Activated CD4-positive, alpha-beta T cell treated with anti-CD3 and anti-CD28 coated beads, Interleukin-2, Interleukin-6, amounts not matched to agents 100 ng/mL and 50 ng/mL, durations not matched to agents 16 hours and 8 hours (primary cell): ENCODE measurements at places on chromosomes 6 and 20.
A peak's percentile ranks its signal among the peaks of the same experiment; 100 is the strongest.

DNA sequence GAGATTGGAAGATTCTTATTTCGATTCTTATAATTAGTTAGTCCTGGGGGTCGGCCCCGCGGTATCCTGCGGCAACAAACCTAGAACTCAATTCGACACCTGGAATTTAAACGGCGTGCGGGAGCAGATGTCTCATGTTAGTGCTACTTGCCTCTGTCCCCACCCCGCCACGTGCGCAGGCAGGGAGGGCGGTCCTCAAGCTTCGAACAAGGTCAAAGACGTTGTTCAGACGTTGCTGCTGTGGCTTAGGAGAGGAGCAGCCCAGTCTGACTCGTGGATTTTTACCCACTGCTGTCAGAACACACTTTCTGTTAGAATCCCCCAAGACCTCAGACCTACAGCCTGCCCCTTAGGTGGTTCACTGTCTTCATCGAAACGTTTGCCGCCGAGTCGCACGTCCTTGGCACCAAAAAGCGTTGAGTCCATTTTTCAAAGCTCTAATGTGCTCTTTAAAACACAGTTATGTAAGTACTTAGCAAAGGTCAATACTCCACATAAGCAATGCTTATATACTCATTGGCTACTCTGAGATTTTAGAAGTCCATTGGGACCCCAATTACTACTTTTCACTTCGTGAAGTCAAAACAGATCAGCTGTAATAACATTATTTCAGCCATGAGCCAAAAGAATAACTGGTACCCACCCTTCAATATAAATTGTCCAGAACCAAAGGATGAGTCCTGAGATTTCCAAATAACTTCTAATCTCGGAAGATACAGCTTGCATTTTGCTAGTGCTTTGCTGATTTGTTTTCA is 2.7 kb upstream of the C6orf62 start:
- no peak for DNase-seq

- DNase-seq = peak; percentile 67
These were observed 123.3 kb upstream of the SLC2A12 start for GRCh38 chr6:134175532-134176263.

DNA sequence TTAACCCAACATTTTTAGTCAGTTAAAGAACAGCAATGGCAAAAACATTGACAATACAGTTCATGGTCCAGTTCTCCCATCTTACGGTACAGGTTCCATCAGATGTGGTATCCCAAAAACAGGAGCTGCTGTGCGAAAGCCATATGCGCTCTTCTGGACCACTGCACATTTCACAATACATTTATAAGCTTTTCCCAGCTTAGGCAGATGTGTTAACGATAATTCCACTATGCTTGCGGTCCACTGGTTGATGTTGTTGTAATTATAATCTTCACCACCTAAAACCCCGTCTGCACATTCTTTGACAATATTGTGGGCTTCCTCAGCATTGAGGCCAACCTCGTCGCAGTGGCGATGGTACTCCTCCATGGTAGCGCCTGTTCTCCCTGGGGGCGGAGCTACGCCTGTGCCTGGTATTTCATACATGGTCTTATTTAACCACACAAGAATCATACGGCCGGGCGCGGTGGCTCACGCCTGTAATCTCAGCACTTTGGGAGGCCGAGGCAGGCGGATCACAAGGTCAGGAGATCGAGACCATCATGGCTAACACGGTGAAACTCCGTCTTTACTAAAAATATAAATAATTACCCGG is 52.0 kb downstream of the BFSP1 start:
- DNase-seq = no peak

DNA sequence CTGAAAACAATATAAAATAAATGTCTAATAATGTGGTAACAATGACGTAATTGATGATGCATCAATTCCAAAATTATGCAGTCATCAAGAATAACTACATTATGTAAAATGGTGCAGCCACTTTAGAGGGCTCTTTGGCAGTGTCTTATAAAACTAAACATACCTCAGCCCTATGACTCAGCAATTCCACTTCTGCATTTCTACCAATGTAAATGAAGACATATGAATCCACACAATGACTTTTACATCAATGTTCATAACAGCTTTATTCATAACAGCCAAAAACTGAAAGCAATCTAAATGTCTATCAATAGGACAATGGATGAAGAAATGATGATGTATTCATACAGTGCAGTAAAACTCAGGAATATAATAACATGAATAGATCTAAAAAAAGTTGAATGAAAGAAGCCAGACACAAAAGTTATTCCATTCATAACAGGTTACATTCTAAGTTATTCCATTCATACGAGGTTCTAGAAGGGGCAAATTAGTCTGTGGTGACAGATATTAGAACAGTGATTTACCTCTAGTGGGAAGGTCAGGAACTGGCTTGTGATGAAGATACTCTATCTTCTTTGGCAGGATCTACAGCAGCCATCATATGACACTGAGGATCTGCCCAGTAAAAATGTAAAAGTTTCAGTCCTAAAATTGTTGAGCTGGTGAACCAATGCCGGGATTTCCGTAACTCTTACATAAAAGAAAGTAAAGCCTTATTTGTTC is 396.1 kb downstream of the PLCB1 start:
- DNase-seq = peak; percentile 1

DNA sequence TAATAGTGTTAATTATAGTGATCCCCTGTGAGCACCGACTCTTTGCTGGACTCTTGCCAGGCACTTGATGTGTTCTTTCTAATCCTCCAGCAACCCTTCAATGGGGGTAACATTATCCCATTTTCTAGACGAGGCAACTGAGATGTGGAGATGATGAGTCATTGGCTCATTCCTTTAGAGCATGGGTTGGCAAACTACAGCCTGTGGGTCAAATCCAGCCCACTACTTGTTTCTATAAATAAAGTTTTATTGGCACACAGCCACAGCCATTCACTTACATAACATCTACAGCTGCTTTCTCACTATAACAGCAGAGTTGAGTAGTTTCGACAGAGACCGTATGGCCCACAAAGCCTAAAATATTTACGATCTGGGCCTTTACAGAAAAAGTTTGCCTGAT is 249.5 kb upstream of the KCNG1 start:
- DNase-seq = no peak

GRCh38 chr6:106181664-106182418 is 95.7 kb downstream of the PRDM1 start:
- DNase-seq = peak; percentile 73

DNA sequence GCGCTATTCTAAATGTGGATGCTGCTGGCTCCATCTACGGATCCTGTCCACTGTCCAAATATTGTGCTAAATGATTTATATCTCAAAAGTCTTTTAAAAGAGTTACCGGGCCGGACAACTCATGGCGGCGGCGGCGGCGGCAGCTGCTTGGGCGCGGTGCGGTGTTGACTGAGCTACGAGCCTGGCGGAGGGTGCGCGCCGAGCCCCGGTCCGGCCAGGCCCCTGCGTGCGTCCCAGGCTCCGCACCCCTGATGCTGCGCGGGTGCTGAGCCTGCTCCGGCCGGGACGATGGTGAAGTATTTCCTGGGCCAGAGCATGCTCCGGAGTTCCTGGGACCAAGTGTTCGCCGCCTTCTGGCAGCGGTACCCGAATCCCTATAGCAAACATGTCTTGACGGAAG is 303.4 kb downstream of the CENPW start:
- no peak for DNase-seq

DNA sequence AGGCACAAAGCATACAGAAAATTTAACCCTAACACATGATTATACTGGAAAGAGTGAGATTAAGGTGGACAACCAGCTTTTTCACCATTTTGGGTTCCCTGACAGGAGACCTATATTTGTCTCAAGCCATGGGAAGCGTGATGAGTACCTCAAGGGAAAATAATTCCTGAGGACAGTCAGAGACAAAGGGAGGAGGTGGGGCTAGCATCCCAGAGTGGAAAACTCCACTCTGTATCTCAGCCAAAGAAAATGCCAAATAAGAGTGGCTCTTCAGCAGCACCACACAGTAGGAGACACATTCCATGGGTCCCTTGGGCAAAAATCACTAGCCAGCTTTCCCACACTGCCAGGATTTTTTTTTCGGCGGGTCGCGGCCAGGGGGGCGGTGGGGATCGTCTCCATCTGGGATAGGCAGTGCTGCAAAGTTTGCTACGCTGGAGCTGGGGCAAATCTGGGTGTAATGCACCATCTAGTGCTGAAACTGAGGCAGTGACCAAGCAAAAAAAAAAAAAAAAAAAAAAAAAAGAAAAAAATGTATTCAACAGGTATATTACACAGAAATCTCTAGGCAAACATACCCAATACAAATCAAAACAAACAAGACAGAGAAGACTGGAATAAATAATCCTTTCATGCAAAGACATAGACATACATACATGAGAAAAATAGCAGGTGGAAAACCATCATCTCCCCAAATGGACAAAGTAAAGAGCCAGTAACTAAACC is 77.3 kb upstream of the SLC35F1 start:
- peak; percentile 3 for DNase-seq

GRCh38 chr20:50578061-50578777 is 68.0 kb downstream of the PTPN1 start:
- DNase-seq = no peak

DNA sequence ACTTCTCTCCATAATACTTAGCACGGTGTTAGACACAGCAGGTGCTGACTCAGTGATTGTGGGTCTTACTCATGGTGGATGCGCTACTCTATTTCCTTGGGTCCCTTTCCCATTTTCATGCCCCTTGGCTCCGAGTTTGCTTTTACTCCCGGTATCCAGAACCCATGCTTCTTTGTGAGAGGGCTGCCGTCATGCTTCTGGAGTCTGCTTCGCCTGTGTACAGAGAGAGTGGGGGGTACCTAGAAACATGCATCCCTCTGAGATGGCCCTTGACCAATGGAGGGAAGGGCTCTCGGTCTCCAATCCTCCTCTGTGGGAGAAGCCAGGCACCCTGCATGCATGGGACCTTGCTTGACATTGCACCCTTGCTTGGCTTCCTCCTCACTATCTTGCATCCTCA is 160.4 kb downstream of the NRN1 start:
- no peak for DNase-seq

DNA sequence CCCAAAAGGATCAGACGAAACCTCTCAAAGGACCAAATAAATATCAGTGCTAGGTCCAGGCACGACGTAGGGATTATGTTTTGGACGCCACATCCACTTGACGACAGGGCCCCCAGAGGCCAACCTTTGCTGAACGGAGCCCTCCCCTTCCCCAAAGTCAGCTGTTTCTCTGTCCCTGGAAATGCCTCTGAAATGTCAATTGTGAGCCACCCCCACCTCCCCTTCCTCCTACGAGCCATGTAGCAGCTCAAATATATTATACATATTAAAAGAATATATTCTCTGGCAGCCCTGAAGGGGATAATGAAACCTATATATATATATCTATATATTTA is 39.6 kb upstream of the BLCAP start:
- DNase-seq = no peak

DNA sequence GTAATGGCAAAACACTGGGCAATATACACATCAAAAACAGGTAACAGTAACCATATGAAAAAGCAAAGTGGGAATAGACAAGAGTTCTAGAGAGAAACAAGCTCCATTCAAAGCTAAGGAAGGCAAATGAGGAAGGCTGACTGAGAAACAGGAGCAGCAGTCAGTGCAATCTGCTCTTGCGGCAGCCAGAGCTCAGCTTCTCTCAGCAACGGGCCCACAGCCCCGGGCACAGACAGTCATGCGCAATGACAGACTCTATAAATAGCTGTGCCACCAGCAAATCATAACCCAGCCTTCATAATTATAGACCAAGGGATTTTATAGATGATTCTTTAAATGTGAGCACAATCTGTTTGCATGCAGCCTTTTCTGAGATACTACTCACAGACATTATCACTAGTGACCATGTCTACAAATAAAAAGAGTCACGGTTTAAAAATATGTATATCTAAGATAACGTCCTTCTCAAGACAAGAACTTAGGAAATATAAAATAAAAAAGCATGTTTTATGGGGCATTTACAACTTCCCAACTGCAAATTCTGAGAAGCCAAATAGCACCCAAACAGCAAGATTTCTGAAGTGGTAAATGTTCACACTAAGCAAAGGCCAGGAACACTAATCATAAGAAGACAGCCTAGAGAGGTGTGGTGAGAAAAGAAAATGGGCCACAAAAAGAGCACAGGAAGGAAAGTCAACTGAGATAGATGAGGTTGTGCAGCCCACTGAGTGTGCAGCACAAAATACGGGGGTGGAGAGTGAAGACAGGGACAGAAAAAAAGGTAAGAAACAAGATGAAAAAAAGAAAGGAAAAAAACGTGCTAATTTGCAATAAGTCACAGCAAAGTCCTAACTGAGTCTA is 39.9 kb upstream of the BEND6 start:
- no peak for DNase-seq

- no peak for DNase-seq
These were observed 28.6 kb downstream of the SLC23A2 start for GRCh38 chr20:4972506-4973251.

GRCh38 chr6:10177704-10178103 is 237.2 kb downstream of the TFAP2A start:
- no peak for DNase-seq

GRCh38 chr6:105797286-105797979 is 288.7 kb upstream of the PRDM1 start:
- DNase-seq = no peak

GRCh38 chr20:12358006-12358654 is 440.4 kb downstream of the BTBD3 start:
- no peak for DNase-seq

GRCh38 chr6:75052491-75052890 is 153.4 kb downstream of the COL12A1 start:
- DNase-seq = no peak

DNA sequence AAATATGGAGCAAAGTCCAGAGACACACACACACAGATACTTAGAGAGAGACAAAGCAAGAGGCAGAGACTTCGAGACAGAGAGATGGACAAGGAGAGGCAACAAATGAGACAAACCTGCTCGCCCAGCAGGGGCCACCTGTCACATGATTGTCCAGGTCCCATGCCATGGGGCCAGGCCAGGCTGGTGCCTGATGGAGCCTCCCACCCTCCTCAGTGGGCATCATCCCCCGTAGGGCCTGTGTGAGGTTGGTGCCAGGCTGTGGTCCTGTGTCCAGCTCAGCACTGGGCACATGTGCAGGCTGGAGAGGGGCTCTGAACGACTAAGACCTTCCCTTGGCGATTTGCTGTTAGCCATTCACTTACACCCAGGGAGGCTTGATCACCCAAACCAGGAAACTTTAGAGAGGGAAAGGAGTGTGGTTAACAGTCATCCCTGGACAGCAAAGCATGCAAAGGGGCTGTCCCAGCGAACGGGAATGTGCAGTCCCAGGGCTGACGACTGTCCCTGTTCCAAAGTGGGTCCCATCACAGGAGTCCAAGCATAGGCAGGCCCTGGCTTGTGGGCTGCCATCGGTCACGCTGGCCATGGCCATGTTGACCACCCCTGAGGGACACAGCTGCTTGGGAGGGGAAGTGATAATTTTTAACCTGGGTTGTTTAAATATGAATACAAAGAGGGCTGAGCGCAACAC is 38.4 kb upstream of the PHACTR3 start:
- DNase-seq = no peak

DNA sequence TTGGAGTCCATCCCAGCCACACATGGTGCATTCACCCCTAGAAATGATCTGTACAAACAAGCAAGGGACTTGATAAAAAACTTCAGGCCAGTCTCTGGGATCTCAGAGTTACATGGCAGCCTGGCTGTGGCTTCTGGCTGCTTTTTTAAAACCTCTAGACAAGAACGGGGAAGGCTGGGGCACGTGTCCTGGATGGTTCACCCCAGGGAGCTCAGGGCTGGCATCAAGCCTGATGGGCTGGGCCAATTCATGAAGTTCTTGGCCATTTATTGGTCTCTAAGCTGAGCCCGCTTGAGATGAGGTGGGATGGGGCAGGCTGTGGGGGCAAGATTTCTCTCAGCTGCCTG is 10.4 kb upstream of the ZFAND3 start:
- no peak for DNase-seq

GRCh38 chr20:7980332-7981046 is 39.1 kb downstream of the TMX4 start:
- DNase-seq = peak; percentile 49
